PC-3 (cell line): ENCODE measurements at places on chromosomes 7 and 10. TPM values are rescaled to one million over a fixed set of nuclear protein-coding genes. Genes with fewer than 3 reads are reported as not detected.

DNA sequence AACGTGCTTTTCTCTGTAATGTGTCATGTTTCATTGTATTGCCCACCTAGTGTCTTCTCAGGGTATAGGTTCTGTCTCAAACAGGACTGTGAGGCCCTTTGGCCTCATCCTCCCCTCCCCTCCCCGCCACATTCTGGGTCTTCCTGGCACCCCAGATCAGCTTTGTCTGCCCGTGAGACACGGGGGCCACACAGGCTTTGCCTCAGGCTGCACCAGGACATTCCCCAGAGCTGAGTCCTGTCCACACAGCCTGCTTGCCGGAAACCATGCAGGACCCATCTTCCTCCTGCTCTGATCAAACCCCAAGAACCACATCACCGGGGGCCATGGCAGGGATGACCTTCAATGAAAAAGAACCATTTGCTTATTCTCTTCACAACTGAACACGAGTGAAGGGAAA is 18.6 kb downstream of the MAT1A start:
- no peaks in the 10 kb centered on the region for H3K36me3 ChIP-seq
- no peak for DNase-seq
- H3K27ac ChIP-seq = no peak overlapping the region
- H3K27me3 ChIP-seq = no peaks in the 10 kb centered on the region
- no peak overlapping the region for H3K4me3 ChIP-seq

- H3K36me3 ChIP-seq = no peaks in the 10 kb centered on the region
- H3K4me3 ChIP-seq = no peak overlapping the region
- no peaks in the 10 kb centered on the region for H3K4me1 ChIP-seq
- H3K27ac ChIP-seq = no peak overlapping the region
- peak; percentile 5 for DNase-seq
Observed at GRCh38 chr10:30804478-30805055, 175.0 kb upstream of the LYZL2 start.

PRLHR gene
- not detected in 2 replicates for total RNA-seq

DNA sequence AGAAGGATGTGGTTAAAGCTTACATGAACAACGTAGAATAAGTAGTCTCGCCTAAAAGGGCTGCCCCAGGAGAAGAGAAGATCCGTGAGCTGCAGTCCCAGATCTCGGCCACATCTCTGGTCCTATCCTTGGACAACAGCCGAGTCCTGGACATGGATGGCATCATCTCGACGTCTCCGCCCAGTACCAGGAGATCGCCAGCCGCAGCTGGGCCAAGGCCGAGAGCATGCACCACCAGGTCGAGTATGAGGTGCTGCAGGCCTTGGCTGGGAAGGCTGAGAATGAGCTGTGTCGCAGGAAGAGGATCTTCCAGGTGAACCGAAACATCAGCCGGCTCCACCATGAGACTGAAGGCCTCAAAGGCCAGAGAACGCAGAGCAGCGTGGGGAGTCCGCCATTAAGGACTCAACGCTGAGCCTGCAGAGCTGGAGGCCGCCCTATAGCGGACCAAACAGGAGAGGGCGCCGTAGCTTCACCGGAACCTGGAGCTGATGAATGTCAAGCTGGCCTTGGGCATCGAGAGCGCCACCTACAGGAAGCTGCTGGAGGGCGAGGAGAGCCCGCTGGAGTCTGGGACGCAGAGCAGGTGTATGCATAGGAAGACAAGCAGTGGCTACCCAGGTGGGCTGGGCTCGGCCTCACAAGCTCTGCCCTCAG is 22.2 kb downstream of the LIPK start:
- H3K27ac ChIP-seq = no peak overlapping the region
- H3K4me1 ChIP-seq = no peaks in the 10 kb centered on the region
- no peaks in the 10 kb centered on the region; the same call in 1 of the 2 replicates for H3K36me3 ChIP-seq
- H3K27me3 ChIP-seq = no peaks in the 10 kb centered on the region
- no peak for DNase-seq
- no peak overlapping the region for H3K4me3 ChIP-seq

DNA sequence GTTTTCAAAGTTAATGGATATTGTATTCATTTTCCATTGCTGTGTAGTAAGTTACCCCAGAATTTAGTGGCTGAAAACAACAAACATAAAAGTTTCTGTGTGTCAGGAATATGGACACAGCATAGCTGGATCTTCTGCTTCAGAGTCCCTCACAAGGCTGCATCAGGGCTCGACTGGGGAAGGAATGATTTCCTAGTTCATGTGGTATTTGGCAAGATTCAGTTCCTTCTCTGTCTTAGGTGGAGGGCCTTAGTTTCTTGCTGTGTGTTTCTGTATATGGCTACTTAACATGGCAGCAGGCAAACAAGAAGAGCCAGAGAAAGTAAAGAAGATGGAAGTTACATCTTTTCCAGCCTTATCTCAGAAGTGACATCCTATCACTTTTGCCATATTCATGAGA is 51.1 kb downstream of the TPST1 start:
- H3K4me3 ChIP-seq = no peak overlapping the region
- peaks cover 7% of the 10 kb centered on the region; the same call in 1 of the 2 replicates for H3K4me1 ChIP-seq
- no peak overlapping the region for H3K27ac ChIP-seq
- DNase-seq = no peak

DNA sequence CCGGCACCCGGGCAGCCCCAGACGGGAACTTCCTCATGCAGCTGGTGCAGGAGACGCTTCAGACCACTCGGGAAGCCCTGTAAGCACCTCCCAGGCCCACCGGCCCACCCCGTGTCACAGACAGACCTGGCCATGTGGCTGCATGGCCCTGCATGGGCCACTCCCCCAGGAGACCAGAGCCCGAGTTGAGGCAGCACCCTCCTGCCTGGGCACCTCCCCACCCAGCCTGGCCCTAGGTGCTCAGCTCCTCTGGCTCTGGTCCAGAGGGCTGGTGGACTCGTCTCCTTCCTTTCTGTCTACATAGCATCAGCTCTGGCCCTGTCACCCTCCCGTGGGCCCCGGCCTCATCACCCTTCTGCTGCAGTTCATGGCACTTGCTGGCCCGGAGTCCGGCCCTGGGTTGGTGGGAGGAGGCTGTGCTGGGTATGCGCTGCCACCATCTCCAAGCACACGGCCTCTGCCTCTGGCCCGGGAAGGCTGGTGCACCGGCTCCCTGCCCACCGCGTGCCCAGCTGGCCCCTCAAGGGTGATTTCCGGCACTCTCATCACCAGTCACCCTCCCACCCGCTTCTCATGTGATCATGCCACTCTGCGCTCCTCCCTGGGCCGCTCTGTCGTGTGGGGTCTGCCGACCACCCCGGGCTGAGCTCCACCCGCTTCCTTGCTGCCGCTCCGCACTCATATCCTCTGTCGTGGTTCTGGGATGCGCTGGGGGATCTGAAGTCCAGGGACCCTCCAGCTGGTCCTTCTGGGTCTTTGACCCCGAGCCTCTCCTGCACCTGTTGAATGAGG is 53.1 kb upstream of the DPYSL4 start:
- no peaks in the 10 kb centered on the region for H3K27me3 ChIP-seq
- no peak for DNase-seq
- H3K4me1 ChIP-seq = no peaks in the 10 kb centered on the region
- H3K4me3 ChIP-seq = no peak overlapping the region
- H3K36me3 ChIP-seq = no peaks in the 10 kb centered on the region
